ENCODE measurements at places on chromosomes 12 and 14.

DNA sequence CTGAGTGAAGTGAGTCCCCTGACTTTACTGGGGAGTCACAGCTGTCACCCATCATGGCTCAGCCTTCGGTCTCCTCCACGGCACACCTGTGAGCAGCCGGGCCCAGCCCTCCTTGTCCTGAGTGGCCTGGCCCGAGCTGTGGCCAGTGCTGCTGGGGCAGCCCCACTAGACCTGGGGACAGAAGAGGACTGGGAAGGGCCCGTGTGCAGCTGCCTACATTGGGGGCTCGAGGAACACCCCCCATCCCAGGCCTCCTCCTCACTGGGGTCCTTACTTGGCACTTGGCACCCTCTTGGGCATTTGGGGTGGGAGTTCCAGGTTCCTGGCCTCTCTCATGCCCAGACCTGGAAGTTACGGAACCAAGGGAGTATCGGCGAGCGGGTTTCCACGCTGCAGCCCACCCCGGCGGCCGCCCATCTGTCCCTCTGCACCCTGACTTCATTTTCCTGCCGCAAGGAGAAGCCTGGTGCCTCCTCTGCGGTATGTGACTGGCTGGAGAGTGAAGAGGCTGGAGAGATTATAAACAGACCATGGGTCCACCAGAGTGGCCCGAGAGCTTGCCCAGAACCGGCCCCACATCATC, 179.7 kb downstream of the KIF26A start:
- DNase-seq, result no peak

DNA sequence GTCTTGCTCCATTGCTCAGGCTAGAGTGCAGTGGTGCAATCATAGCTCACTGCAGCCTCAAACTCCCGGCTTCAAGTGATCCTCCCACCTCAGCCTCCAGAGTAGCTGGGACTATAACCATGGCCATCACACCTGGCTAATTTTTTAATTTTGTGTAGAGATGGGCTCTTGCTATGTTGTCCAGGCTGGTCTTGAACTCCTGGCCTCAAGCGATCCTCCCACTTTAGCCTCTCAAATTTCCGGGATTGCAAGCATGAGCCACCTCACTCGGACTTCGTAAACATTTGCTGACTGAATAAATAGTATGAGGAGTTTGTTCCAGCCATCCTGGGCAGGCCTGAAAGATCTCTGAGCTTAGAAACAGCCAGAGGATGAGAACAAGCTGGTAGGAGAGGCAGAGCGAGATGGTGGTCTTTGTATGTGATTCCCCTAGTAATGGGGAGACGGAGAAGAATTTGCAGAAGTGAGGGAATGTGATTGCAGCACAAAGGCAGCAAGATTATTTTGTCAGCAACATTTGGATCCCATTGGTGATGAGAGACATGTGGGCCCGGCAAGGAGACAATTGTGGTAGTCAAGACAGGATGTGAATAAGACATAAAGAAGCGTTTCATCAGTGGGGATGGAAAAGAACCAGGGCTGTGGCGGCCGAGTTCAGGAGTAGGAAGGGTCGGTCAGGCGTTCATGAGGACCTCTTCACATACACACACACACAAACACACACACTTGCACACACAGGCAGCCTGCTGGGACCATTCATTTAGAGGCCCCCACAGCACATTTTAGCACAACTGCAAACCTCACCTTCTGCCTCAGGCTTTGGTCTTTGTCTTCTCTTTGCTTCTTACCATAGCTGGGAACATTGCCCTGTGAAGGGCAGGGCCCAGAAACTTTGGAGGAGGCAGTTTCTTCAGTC, 155.5 kb downstream of the ZFP36L1 start:
- DNase-seq, result no peak

- DNase-seq, result no peak
Measured at GRCh38 chr14:90564496-90564895, 167.7 kb downstream of the CALM1 start.

GRCh38 chr12:8969861-8970411, 19.4 kb upstream of the KLRG1 start:
- DNase-seq, result no peak

DNA sequence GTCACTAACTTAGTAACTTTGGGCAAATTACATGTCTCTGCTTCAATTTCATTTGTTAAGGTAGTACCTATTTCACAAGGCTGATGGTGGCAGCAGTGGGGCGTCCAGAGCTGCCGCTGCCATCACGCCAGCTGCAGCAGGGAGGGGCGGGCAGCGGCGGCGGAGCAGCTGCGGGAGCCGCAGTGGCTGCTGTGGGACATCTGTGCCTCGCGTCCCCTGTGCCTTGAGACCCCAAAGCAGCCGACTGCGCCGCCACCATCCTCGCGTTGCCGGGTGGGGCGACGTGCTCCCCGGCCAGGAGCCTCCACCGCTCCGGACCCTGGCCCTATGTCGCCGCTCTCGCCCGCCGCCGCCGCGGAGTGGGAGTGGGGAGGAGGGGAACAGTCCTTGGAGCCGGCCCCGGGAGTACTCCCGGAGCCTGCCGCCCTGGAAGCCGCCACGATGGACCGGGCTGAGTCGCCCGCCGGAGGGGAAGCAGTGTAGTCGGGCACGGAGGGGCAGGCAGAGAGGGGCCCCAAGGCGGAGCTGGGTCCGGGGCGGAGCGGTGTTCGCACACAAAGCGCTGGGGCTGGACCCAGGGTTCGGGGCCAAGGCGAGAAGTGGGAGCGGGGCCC, 51.4 kb downstream of the A2M start:
- DNase-seq, result peak; percentile 71

DNA sequence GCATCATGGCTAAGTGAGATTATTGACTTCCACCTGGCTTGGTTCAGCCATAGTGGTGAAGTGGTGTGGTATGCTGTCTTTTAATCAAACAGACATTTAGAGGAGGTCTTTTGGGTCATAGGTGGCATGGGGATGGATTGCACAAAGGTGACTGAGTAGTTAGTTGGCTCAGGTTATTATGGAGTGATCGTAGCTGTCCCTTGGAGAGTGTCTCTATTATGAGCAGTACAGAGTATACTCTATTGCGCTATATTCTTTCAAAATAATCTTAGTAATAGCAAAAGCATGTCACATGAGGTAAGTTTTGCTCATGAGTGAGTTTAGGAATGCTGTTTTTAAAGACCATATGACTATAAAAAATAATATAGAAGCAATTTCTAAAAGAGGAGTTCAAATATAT, 60.4 kb downstream of the RASSF8 start:
- no peak for DNase-seq

DNA sequence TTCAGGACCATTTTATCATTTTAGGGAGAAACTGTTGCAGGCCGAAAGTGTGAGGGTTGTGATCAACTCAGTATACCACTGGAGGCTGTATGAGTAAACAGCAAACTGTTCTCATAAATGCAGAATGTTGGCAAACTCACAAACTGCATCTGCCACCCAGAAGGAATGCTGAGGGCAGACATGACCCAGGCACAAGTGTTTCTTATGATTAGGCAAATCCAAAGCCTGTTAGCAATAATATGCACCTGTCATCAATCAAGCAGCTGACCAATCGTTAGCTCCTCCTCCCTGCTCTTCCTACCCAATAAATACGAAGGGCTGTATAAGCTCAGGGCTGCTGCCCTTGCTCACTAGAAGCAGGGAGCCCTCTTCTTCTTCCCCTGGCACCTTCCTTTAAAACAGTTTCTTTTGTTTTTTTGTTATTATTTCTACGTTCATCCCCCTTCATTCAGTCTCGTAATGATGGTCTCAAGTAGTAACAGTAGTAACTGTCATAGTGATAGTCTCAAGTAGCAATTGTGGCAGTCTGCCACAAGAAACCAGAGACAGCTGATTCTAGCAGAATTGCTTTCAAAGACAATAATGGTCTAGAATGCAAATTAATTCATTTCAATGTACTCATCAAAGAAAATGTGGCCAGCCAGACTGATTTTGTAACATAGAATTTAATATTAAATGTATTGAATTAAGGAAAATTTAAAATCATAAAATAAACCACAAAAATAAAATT, 15.2 kb upstream of the CCDC175 start:
- DNase-seq, result no peak

- DNase-seq, result peak; percentile 72
Measured at GRCh38 chr12:6450869-6451347, 934 bp upstream of the TAPBPL start.

DNA sequence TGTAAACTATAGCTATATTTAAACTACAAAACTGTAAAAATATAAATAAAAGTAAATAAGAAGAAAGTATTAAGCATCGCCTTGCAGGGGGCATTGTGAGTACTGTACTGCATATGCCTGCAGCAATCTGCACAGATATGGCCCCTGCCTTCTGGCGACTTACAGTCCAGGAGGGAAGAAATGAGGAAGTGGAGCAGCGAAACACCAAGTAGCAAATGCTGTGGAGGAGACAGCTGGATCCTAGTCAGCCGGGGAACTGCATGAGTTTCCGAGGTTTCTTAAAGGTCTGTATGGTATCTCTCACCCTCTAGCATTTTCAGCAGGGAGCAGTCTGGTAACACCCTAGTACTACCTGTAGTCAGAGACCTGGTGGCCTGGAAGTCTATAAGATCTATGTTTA, 256.9 kb downstream of the CACNA1C start:
- no peak for DNase-seq

DNA sequence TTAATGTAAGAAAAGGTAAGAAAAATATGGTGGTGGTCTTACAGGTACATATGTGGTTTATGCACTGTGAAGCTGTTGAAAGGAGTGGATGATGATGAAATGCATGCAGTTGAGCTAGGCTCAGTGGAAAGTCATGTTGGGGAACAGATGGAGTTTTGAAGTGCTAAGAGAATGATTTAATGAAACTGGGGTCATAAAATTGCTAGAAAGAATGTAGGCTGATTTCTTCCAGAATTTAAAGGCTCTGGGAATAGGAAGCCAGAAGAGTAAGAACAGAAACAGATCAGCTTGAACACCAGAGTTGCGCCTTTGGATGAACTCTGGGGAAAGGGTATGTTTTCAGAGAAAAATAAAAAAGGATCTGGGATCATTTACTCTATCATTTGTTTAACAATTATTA, 146.5 kb downstream of the MON2 start:
- DNase-seq, result no peak

GRCh38 chr12:123731596-123731995, 19.4 kb downstream of the ATP6V0A2 start:
- DNase-seq, result no peak

- DNase-seq, result no peak
Measured at GRCh38 chr14:35140718-35141581, 18.6 kb downstream of the PRORP start.

DNA sequence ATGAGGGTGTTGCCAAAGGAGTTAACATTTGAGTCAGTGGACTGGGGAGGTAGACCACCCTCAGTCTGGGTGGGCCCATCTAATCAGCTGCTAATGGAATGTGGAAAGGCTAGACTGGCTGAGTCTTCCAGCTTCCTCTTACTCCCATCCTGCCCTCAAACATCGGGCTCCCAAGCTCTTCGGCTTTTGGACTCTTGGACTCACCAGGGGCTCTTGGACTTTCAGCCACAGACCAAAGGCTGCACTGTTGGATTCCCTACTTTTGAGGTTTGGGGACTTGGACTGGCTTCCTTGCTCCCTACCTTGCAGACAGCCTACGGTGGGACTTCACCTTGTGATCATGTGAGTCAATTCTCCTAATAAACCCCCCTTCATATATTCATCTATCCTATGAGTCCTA, 276.6 kb upstream of the DIO3 start:
- no peak for DNase-seq

DNA sequence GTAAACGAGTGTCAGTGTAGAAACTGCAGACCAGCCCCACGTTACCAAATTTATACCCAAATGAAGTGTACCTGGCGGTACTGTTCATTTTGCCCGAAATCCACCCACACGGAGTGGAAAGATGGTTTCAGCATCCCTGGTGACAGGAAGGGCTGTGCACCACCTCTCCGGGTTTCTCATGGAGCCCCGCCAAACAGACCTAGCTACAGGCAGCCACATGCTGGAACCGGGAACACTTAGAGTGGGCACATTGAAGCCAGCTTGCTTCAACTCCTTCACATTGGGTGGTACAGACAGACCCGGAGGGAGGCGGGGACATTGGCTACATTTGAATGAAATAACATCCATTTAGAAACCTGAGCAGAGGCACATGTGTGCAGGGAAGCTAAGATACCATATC, 84.4 kb downstream of the PPP2R5C start:
- no peak for DNase-seq

GRCh38 chr14:59316151-59316830, 127.8 kb downstream of the DAAM1 start:
- DNase-seq, result no peak
